SW 1271 (cell line): ENCODE measurements at places on chromosomes 6 and 20.

DNA sequence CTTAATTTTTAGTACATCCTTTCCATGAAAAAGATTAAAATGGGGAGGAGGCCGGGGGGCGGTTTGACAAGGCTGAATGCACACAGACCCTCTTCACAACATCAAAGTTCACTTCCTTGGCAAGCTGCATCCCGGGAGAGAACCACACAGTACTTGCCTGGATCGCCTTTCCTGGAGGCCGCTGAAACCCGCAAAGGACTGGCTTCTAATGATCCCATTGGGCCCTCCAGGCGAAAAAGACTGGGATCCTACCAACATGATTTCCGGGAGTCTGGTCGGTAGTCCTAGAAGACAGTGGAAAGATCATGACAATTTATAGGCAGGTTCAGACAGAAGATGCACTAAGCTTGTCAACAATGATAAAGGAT, 60.2 kb downstream of the RIPOR2 start:
- no peak for DNase-seq

DNA sequence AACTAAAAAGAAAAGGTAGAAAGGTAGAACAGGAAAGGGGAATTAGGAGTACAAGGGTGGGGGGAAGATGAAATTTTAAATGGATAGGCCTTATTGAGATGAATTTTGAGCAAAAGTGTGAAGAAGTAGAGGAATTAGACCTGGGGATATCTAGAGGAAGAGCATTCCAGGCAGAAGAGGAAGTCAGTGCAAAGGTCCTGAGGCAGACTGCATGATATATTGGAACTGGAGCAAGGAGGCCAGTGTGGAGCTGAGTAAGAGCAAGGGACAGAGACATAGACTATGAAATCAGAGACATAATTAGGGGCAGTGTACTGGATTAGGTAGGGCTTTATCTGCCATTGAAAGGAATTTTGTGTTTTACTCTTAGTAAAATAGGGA, 40.4 kb downstream of the MAPK14 start:
- no peak for DNase-seq

DNA sequence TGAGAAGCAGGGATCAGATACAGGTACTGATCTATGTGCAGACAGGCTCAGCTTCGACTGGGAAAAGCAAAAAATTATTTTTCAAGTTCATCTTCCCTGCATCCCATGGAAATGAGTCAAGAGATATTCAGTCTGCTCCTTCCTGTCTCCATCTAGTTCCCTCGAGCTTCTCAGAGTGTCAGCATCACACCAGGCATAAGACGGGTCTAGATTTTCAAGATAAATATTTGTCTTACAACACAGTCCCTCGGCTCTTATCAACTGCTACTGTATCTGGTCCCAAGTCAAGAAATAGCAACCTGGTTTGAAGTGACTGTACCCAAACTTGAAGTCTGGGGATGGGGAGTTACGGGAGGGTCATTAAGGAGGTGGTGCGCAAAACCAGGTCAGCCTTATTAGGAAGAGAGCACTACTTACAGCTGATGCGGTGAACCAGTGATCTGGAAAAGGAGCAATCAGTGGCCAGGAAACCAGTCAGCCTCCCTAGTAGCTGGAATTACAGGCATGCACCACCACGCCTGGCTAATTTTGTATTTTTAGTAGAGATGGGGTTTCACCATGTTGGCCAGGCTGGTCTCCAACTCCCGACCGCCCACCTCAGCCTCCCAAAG, 29.7 kb downstream of the ZMYND8 start:
- DNase-seq: peak; percentile 31

DNA sequence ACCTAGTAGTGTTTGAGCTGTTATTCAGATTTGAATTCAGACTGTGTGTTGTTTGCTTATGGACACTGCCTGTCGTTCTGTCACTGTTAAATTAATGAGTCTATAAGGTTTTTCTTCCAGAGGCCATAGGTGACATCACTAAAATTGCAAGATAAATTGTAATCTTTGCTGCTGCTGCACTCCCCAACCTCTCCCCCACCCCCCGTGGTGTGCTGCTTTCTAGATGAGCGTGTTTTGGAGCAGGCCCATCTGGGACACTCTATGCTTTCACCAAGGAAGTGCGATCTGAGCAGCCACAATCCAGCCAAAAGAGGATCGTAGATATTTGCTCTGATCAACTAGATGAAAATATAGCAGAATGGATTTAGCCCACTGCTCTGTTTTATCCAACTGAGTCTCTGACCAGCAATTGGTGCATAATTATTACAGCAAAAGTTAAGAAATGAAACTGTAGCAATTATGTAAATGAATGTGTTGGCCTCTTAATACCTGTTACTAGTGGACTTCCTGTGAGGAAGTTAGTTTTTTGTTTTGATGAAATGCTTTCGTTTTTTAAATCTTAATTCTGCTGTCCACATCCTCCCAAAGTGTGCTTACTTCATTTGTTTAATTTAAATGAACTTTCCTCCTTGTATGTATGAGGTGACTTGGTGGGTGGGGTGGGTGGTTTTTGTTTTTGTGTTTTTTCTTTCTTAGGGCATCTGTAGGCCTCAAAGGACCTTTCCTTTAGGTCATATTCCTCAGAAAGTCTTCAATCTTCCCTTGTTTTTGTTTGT, 58.1 kb downstream of the RPRD1B start:
- no peak for DNase-seq

DNA sequence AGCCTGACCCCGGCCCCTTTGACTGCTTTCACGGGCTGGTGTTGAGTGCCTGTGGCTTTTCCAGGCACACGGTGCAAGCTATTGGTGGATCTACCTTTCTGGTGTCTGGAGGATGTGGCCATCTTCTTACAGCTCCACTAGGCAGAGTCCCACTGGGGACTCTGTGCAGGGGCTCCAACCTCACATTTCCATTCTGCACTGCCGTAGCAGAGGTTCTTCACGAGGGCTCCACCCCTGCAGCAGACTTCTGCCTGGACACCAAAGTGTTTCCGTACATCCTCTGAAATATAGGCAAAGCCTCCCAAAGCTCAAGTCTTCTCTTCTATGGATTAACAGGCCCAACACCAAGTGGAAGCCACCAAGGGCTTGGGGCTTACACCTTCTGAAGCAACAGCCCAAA, 691.5 kb upstream of the POU3F2 start:
- no peak for DNase-seq

GRCh38 chr6:44618371-44618770, 230.9 kb downstream of the CDC5L start:
- DNase-seq: no peak

- no peak for DNase-seq
Measured at GRCh38 chr6:18681832-18682503, 294.8 kb downstream of the RNF144B start.

DNA sequence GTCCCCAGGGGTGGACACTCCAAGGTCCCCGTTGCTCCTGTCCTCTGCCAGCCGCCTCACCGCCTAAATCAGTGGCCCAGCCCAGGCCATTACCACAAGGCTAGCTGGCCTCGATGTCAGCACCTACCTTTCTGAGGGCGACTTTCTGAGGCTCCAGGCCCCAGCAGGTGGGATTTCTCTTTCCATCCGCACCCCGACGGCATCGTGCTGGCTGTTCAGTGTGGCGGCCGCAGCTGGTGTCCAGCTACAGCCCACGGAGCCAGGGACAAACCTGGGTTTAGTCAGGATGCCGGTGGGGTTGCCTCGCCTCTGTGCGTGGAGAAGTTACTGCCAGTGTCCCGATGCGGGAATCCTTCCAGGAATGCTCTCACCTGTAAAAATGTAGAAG, 60.8 kb downstream of the ERMARD start:
- DNase-seq: no peak

GRCh38 chr20:37238935-37239451, 22.6 kb downstream of the GHRH start:
- no peak for DNase-seq

DNA sequence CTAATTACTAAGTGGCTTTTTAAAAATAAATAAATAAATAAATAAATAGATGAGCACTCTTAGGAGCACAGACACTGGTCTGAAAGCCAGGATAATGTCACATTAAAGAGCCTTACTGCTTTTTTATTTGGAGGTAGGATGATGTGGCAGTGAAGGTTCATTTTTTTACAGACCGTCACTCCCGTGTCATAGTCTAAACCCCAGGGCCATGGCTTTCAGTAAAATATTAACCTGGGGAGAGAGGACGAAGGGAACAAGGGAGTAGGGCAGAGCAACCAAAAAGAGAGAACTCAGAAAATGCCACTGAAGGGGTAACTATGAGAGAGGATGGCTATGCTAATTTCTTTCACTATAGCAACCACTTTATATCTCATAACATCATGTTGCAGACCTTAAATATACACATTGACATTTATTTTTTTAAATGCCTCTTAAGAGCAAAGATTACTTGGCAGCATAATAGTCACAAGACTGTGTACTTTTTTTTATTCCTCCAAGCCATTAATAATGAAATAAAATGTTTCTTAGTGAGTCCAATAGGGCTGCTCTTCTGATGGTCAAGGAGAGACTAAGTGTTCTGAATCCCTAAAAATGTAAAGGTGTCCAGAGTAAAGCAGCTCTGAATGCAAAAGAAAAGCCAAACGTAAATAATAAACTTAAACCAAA, 100.9 kb upstream of the SIM1 start:
- DNase-seq: no peak

- DNase-seq: no peak
Measured at GRCh38 chr6:136783495-136784270, 8.6 kb downstream of the MAP3K5 start.

GRCh38 chr20:56839786-56840185, 210.7 kb downstream of the TFAP2C start:
- no peak for DNase-seq

- no peak for DNase-seq
Measured at GRCh38 chr20:56516631-56517030, 7.9 kb upstream of the FAM209A start.

DNA sequence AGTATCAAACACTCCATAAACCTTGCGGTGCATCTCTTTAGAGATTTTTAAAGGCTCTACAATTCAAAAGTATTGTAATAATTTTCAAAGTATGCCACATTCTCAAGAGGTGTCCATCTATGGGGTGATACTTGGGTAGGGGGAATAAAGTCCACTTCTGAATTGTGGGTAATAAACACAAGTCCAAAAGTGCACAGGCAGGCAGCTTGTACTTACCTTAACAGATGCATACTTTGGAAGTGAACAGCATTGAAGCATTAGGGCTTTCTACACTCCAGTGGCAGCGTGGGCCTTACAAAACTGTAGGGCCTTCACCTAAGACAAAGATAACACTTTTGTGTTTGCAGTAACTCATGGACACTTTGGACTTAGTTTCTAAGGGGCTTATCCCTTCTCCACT, 58.6 kb downstream of the AIG1 start:
- DNase-seq: no peak

DNA sequence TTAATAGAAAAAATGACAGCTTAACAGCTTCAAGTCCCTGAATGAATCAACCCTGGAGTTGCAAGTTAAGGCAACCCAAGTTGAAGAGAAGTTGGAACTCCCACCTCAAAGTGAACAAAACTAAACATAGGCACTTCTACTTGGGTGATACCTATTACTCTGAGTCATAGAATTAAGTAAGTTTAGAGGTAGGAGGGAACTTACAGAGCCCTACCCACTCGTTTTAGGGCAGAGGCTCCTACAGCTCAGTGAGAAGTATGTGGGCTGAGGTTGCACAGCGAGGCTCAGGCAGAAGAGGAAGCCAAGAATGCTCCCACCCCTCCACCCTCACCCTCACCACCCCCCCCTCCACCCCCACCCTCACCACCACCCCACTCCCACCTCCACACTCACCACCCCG, 42.2 kb downstream of the NFATC2 start:
- DNase-seq: no peak

GRCh38 chr6:28401172-28401571, 1.6 kb upstream of the ZSCAN12 start:
- no peak for DNase-seq

GRCh38 chr6:10412461-10413261, 2.2 kb downstream of the TFAP2A start:
- no peak for DNase-seq

DNA sequence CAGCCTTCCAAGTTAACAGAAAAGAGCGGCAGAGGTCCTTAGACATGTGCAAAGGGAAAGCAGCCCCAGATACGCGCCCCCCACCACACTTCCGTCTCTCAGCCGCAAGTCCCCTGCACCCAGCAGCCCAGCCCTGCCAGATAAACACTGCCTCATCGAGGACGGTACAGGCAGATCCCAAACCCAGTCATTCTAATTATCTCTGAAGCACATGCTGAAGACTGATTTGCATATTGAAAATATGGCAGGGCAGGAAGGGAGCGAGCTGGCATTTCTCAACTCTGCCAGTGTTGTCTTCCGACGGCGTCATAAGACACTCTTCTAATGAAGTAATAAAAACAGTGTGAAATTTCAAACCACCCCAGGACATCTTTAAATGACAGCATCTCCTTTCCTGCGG, 122.8 kb upstream of the CDH4 start:
- no peak for DNase-seq

- DNase-seq: no peak
Measured at GRCh38 chr6:51743999-51744398, 343.4 kb downstream of the PKHD1 start.

GRCh38 chr20:33667245-33667675, 517 bp downstream of the ACTL10 start:
- DNase-seq: no peak

- DNase-seq: no peak
Measured at GRCh38 chr6:112886415-112886814, 539.3 kb downstream of the RFPL4B start.

DNA sequence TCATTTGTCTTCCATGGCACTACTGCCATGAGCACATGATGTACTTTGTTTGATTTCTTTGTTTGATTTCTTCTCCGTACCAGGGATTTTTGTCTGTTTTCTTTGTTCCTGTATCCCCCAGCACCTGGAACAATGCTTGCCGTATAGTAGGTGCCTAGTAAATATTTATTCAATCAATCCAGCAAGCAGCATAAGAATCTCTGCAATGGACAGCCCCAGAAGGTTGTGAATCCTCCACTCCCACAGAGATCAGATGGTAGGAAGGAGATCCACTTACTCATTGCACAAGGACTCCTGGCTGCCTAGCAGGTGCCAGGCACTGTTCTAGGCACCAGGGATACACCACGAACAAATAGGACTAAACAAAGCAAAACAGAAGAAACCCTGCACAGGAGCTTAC, 6.7 kb upstream of the SYNJ2 start:
- no peak for DNase-seq

- DNase-seq: no peak
Measured at GRCh38 chr6:157239671-157240058, 83.7 kb downstream of the TMEM242 start.

GRCh38 chr6:159062976-159063375, 18.2 kb upstream of the TAGAP start:
- no peak for DNase-seq

DNA sequence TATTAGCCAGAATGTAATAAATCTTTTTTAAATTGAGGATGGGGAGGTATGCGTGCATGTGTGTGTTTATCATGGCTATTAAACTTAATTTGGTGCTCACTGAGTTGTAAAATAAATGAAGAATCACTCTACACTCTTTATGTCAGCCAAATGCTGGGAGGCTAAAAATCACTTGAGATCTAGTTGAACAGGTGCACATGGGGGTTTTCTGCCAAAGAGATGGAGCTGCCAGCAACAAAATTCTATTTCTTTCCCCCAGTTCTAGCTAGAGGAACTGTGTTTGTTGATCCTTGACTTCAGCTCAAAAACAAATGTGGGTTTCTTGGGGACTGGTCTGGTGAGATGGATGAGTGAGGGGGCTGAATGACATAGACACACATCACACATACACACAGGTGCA, 183.3 kb upstream of the BTBD3 start:
- DNase-seq: no peak
